ENCODE measurements at places on chromosomes 3 and 15.

DNA sequence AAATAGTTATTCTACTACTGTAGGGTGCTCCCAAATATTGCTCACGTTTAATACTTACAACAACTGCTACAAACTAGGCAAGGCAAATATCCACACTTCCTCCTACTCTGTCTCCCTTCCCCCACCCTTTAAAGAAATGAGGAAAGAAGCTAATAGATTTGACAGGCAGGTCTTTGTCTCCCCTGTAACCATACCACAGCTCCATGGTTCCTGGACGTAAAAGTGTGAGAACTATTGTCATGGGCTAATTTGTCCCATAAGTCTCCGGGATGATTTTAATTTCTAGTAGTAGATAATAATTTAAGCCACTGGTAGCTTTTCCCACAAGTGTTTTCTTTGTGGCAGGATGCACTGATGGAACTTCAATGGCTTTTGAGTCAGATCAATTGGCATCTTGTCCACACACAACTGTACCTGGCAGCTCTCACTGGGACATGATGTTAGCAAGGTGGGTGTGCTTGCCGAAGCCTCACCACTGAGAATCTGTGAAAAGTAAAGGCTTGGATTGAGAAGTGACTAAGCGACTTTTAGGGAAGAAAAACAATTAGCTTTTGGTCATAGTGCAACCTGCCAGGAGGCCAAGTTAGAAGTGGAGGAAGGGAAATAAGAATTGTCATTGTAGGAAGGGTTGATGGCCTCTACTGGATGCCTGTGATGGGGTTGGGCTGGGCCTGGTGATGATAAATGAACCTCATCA, 1.4 kb upstream of the CPOX start:
- no peak for DNase-seq

- DNase-seq = no peak
Observed at GRCh38 chr3:153397794-153398193, 235.8 kb downstream of the RAP2B start.

- no peak for DNase-seq
Observed at GRCh38 chr3:50164984-50165909, 10.1 kb downstream of the SEMA3F start.

GRCh38 chr3:178826435-178827123, 245.0 kb downstream of the ZMAT3 start:
- DNase-seq = no peak

- no peak for DNase-seq
Observed at GRCh38 chr3:177800561-177800960, 603.3 kb upstream of the TBL1XR1 start.

DNA sequence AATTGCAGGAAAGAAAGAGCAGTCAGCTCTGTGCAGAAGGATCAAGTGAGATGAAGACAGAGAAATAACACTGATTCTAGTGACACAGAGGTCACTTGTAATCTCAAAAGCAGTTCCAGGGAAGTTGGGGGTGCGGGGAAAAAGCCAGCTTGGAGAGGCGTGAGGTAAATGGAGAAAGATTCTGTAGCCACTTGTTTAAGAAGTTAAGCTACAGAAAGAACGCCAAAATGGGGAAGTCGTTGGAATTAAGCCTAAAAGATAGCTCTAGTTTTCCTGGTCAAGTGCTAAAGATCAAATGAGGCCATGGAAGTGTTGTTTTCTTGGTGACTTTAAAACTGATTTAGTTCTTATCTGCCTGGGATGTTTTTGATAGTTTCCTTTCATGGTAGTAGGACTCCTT, 152.0 kb downstream of the GREM1 start:
- no peak for DNase-seq

DNA sequence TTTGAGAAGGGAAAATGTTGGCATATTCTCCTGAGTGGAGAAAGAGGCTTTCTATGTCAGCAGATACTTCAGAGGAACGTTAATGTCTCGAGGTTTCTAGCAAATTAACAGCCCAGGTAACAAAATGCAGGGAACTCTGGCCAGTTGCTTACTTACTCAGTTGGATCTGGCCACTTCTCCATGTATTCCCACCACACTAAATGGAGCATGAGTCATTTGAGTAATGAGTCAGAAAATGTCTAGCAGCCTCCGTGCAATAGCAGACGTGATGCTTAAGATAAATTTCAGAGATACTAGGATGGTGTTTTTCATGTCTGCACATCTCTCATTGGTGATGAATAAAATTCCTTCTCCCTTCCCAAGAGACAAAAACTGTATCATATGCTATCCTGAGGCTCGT, 671.5 kb downstream of the FHIT start:
- no peak for DNase-seq

DNA sequence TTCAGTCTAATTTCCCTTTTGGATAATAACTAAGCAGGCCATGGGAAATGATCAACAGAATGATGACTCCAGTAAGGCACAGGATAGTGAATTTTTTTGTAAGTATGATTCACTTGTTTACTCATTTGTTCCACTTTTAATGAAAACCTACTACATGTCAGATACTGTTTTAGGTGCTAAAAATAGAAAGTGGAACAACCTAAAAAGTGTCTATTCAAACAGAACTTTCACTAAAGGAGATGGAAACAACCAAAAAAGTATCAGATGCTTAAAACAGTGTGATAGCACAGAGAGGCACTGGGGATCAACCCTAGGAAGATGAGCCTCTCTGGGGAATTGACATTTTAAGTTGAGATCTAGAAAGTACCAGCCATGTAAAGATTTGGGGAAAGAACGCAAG, 11.1 kb downstream of the RYK start:
- no peak for DNase-seq

DNA sequence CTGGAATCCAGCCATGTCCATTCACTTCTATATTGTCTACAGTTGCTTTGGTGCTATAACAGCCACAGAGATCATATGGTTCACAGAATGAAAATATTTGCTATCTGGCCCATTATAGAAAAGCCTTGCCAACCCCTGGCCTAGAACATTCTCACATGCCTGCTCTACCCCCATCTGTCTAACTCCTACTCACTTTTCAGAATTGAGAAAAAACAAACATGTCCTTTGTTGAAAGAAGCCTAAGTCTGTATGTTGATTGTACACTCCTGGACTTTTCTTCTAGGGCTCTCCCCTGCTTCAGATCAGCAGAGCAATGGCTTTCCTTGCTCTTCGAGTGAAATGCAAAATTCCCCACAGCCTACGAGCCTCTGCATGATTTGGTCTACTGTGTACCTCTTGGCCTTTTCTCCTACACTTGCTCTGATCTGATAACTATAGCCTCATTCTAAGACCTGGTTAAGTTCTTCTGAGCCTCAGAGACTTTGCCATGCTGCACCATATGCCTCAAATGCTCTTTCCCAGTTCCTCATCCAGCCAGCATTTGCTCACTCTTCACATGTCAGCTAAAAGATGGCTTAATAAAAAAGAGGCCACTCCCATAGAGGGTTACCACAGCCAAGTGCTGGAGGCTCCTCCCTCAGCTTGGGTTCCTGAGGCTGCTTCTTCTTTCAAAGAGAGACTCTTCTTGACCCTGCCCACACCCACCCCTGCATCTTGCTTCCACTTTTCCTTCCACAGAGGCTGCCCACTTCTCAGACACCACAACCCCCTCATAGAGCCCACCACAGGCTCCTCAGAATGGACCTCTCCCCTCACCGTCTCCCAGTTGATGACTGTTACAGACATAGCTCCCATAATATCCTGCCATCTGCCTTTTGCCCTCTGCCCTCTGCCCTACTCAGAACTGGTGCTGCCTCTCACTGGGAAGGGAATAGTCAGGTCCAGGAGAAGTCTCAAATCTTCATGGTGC, 22.9 kb upstream of the DCLK3 start:
- DNase-seq = no peak

GRCh38 chr3:128799653-128800052, 73.7 kb downstream of the RAB7A start:
- no peak for DNase-seq

DNA sequence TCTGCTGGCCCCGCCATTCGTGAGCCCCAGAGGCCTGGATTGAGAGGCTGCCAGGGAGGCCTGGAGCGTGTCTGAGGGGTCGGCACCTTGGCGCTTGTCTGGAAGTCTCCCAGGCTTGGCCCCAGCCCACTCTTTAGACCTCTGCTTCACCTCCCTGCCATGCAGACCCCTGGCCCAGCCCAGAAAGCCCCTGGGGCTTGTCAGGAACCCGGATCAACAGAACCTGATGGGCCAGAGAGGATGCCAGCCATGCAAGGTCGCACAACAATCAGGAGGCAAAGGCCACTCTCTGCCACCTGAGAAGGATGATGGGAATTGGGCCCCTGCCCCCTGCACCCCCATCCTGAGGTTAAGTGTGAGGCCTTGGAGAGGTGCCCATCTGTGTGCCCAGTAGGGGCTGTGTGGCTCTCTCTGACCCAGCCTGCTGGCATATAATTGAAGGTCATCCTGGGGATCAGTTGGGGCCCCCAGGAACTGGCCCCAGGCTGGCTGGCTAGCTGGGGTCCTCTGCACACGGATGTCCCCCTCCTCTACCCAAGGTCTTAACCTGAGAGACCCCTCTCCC, 103.3 kb upstream of the SLC6A6 start:
- no peak for DNase-seq

GRCh38 chr15:80105595-80105994, 46.1 kb downstream of the ZFAND6 start:
- no peak for DNase-seq

DNA sequence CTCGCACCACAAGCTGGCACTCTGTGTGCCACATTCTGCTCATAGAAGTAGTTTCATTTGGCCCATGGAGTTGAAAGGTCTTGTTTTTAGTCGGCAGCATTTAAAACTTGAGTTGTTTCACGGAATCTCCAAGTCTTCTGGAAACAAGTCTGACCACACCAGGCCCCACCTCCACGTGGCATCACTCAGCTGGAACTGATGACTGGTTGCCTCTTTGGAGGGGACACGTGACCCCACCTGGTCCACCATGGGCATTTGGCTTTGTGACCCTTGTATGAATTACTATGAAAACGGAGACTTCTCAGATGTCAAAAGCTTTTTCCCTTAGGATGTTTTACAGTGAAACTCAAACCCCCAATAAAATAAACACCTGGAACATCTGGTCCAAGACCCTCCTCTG, 74.9 kb downstream of the NTRK3 start:
- DNase-seq = no peak

GRCh38 chr15:101561584-101561906, 72.0 kb upstream of the PCSK6 start:
- DNase-seq = no peak

GRCh38 chr15:63513728-63514127, 9.3 kb downstream of the USP3 start:
- DNase-seq = no peak

DNA sequence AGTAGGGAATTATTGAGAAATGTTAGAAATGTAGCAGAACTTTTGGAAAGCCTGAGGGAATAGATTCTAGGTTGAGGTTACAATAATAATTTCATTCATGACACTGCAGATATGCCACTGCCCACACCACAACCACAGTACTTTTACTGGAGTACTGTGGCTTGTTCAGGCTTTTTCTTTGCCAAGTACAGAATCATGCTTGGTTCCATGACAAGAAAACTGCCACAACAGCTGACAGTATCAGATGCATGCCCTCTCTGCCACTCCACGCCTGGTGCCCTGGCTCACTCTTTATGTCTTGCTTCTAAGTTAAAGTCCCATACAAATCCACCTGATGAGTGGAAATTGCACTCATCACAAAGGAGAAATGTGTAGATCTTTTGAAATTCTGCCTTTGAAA, 398.6 kb downstream of the ZIC1 start:
- DNase-seq = no peak

DNA sequence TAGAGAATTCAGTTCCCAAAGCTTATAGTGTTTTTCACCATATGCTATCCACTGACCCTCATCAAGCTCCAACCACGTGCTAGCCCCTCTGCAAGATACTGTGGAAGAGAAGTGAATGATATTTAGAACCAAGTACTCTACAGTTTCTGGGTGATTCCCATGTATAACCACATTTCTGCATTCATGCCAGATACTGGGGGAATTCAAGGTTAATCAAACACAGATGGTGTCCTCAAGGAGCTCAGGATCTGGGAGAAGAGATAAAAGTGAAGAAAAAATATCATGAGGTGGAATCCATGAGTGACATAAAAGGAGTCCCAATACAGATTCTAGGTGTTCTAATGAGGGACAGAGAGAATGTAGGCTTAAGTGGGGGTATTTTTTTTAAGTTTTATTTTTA, 195.8 kb downstream of the FHIT start:
- DNase-seq = no peak

DNA sequence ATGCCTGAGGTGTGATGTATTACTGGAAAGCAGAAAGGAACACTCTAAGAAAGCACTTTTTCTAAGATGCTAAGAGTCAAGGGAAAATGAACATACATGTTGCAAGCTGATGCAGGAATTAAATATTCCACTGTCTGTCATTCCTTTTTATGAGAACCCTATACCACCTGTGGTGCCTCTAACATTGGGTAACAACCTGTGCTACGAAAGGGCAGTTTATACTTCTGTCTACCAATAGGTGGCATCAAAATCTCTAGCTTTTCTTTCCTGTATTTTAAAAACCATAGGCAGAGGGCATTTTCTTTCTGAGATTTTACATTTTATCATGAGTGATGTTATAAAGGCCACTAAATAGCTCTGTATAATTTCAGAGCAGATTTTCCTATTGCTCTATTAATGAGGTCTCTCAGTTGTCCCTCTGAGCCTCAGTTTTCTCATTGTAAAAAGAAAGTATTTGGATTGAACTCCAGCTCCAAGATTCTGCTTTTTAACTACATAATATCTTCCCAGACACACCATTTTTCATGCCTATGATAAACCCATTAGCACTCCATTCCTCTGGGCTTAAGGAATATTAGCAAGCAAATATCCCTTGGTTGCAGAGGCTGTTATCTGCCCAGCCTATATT, 3.5 kb upstream of the CPNE4 start:
- DNase-seq = no peak

DNA sequence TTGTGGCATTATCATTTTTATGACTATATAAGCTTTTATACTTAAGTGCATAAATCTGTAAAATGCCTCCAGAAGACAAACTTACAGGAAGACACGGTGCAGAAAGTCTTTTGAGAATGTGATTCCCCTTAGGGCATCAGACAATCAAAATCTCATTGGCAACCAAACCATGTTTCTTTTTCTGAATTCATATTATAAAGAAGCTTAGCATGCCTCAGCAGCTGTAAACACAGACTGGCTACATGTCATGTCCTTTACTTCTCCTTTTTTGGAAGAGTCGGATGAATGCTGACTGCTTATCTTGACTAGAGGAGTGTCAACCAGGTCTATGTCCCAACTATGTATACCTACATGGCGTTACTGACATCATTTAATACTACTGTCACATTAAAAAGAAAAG, 150.1 kb downstream of the PLD1 start:
- no peak for DNase-seq
